MCF 10A (cell line): ENCODE measurements at places on chromosomes 3 and 15. TPM values are rescaled to one million over a fixed set of nuclear protein-coding genes. Genes with fewer than 3 reads are reported as not detected.

GRCh38 chr15:93200081-93200836, 111.2 kb upstream of the RGMA start:
- no peak for DNase-seq
- no peaks in the 10 kb centered on the region for H3K36me3 ChIP-seq
- no peak overlapping the region for H3K4me3 ChIP-seq
- no peak overlapping the region for H3K27ac ChIP-seq

DNA sequence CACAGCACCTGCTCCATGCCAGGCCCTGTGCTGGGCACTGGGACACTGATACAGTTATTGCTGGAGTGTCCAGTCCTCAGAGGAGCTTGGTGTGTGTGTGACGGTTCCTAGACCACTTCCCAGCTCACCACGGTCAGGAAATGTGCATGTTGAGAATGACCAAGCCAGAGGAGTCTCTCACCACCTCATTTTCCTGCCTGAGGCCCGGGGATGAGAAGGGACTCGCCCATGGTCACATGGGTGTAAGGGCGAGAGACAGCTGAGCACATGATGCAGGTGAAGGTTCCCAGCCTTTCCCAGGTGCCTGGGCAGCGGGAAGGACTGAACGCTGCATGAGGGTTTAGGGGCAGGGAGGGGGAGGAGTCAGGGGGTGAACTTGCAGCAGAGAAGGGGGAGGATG, 180.9 kb upstream of the TLE3 start:
- H3K4me1 ChIP-seq, result peaks cover 6% of the 10 kb centered on the region
- no peaks in the 10 kb centered on the region for H3K36me3 ChIP-seq
- no peak for DNase-seq
- no peaks in the 10 kb centered on the region for H3K27me3 ChIP-seq
- no peak overlapping the region for H3K4me3 ChIP-seq

Gene TF
- 0.12 and 0.19 TPM in 2 replicates for total RNA-seq

- DNase-seq, result no peak
- H3K36me3 ChIP-seq, result no peaks in the 10 kb centered on the region
- H3K4me1 ChIP-seq, result peaks cover 24% of the 10 kb centered on the region
- no peak overlapping the region for H3K4me3 ChIP-seq
- H3K27me3 ChIP-seq, result no peaks in the 10 kb centered on the region
Observed at GRCh38 chr15:63494408-63494807, 10.0 kb upstream of the USP3 start.

GRCh38 chr3:65946438-65946837, 92.3 kb downstream of the MAGI1 start:
- H3K4me3 ChIP-seq, result no peak overlapping the region
- H3K4me1 ChIP-seq, result no peaks in the 10 kb centered on the region
- no peak overlapping the region for H3K27ac ChIP-seq
- peaks cover 6% of the 10 kb centered on the region for H3K36me3 ChIP-seq

Gene PPP2R3A
- total RNA-seq, result 7.1 and 7.5 TPM in 2 replicates
